ENCODE measurements at places on chromosomes 16 and 17.
A peak's percentile ranks its signal among the peaks of the same experiment; 100 is the strongest.

GRCh38 chr17:76233588-76234353 lies 6.5 kb downstream of the RNF157 start:
- DNase-seq = no peak

- no peak for DNase-seq
Observed at GRCh38 chr17:82866590-82867191, 26.9 kb upstream of the ZNF750 start.

GRCh38 chr17:40069751-40070708 lies 7.3 kb downstream of the THRA start:
- no peak for DNase-seq

DNA sequence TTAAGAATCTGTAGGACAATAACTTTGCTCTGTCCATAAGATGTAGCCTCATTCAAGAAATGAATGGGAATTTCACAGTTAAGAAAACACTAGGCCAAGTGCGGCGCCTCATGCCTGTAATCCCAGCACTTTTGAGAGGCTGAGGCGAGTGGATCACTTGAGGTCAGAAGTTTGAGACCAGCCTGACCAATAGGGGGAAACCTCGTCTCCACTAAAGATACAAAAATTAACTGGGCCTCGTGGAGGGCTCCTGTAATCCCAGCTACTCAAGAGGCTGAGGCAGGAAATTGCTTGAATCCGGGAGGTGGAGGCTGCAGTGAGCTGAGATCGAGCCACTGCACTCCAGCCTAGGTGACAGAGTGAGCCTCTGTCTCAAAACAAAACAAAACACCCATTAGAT lies 19.9 kb upstream of the RSL1D1 start:
- peak; percentile 24 for DNase-seq

DNA sequence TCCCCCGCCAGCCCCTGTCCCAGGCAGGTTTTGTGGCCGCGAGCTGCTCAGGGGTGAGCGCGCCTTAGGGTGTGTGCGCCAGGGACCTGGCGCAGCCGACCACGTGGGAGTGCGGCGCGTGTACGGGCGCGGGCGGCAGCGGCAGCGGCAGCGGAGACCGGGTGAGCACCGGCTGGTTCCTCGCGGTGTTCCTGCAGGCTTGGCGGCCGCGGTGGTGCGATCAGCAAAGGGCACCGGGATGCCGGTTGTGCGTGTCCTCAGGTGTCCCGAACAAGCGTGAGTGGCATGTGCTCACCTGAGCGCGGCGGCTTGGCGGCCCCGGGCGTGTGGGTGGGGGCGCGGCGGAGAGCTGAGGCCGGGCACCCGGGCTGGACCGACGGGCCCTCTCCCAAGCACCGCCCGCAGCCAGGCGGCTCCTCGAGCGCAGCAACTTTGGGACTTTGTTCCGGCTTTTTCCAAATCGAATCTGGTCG lies 381 bp upstream of the HSD11B2 start:
- DNase-seq = no peak

DNA sequence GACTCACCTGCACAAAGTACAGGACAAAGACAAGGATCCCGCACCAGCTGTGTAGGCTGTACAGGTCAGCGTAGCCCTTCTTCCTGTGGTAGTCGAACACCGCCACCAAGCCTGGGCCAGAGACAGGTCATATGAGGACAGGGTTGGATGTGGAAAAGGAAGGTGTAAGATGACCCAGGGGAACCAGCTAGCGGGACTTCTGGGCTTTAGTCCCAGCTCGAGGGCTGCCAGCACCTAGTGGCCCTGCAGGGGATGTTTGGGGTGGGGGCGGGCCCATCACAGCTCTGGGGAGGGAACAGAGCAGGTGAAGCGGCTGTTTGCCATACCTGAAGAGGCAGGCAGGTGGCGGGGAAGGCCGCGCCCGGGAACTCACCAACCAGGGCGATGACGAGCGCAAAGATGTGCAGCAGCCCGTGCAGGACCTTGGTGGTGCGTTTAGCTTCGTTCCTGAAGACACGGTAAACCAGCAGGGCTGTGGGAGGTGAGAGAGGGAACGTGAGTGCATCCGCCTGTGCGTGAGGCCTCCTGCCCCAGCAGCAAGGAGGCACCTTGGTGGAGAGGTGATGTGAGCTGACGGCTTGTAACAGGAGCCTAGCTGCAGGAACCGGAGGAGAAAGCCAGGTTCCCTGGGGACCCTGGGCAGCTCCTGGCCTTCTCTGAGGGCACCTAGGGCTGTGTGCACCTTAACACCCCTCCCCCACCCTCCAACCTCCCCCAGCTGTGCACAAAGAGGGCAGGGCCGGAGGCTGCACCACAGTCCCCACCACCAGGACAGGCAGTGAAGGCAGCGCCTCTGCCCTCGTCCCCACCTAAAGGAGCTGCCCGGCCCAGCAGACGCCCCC lies 10.2 kb downstream of the CYB561 start:
- peak; percentile 73 for DNase-seq

- DNase-seq = no peak
Observed at GRCh38 chr16:69346683-69347082, 4.9 kb downstream of the TMED6 start.

GRCh38 chr16:73016488-73016830 lies 31.5 kb downstream of the ZFHX3 start:
- DNase-seq = peak; percentile 33

GRCh38 chr16:57152096-57153093 lies 33.4 kb downstream of the PSME3IP1 start:
- no peak for DNase-seq

- DNase-seq = no peak
Observed at GRCh38 chr16:19458722-19459379, 41.2 kb downstream of the TMC5 start.

DNA sequence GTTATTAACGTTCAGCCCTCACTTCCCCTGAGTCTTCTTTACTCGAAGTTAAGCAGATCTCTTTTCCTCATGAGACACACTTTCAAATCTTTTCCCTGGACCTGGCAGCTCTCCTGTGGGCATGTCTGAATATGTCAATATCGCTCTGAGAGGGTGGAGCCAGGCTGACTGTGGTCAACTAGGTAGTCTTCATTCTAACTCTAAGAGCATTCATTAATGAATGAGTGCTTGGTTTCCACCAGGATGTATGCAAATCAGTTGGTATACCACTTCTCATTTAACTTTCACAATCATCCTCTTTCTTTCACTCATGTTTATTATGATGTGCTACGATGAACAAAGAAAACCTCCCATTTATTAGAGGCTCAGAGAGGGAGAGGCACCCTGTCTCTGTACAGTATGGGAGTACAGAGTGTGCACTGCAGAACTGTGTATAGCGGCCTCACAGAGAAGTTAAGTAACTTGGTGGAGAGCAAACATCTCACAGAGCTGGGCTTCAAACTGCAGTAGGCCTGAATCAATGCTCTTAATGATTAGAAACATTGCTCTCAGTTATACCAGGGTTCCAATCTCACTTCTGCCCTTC lies 39.9 kb downstream of the OTOA start:
- no peak for DNase-seq

DNA sequence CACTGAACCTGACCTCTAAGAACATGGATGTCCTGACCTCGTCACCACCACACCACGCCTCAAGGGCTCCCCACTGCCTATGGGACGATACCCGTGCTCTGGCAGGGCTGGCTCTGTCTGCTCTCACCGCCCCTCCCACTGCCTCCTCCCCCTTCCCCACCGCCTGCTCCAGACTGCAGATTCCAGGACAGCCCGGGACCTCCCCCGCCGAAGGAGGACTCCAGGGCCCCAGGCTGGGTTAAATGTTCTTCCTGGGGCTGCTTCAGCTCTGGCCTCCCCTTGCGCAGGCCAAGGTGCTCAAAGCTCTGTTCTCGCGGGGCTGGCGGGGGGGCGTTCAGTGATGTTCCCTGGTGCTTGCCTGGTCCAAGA lies 3.1 kb downstream of the NPW start:
- peak; percentile 75 for DNase-seq

DNA sequence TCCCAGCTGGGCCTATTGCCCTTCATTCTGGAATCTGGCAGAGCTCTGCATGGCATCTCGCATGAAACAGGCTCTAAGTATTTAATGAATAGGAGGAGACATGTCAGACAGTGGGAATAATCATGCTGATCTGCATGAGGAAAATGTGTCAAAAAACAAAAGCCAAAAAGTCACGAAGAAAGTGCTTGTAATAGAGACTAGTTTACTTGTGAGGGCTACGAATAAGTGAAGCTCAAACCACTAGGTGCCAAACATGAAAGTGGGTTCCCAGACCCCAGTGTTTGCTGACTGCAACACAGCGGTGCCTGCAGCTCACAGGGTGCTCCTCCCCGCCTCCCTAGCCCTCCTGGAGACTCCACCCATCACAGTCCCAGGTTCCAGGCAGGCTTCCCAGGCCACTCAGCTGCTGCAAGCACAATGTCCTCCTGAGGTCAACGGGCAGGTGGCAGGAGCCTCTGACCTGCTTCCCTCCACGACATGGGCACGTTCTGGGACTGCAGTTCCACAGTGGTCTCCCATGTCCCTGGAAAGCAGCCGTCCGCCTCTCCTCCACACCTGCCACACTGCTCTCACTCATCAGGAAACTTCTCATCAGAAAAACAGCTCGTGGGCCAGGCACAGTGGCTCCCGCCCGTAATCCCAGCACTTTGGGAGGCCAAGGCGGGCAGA lies 96.5 kb downstream of the ANKRD11 start:
- no peak for DNase-seq

DNA sequence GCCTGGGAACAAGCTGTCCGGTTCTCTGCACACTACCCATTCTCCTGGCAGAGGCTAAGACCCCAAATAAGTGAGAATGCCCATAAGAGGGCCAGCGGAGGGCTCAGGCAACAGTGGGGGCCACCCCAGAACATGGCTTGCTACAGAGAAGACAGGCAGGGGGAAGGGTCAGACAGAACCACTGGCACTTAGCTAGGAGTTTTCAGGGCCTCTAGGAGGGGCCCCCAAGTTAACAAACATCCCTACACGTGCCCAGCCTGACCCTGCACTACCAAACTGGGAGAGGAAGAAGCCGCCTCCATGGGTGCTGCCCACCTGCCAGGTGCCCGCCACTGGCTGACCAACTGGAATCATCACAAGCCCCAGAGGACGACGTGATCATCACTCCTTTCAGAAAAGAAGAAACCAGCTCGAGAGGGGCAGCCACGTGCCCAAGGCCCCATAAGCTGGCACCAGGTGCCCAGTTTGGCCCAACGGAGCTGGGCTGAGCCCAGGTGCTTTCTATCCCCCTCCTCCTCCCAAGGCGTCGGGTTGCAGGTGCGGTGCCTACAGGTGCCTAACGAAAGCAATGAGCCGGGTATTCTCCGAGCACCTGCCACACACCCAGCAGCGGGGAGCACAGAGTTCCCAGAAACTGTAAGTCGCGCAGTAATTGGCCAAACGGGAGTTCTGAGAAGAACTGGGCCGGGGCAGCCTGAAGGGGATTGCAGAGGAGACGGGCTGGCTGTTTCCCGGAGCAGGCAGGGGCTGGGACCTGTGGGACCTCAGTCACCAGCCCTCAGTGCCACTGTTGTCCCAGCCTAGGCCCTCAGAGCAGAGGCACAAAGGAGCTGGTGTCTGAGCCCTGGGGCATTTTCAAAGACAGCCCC lies 13.2 kb downstream of the RPH3AL start:
- no peak for DNase-seq

DNA sequence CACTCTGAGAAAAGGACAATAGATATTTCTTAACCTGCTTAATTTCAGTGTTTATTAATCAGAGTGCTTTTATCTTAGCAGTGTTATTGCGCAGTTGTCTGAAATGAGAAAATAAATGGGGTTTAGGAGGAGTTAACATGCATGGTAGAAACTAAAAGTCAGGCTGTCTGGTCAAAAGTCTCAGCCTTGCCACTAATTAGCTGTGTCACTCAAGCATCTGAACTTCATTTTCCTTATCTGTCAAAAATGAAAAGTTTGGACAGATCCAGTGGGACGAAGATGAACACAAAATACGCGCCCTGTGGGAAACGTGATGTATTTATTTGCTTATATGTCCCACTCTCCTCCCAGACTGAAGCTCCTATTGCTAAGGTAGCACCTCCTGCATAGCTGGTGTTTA lies 6.3 kb upstream of the MEIOB start:
- no peak for DNase-seq

DNA sequence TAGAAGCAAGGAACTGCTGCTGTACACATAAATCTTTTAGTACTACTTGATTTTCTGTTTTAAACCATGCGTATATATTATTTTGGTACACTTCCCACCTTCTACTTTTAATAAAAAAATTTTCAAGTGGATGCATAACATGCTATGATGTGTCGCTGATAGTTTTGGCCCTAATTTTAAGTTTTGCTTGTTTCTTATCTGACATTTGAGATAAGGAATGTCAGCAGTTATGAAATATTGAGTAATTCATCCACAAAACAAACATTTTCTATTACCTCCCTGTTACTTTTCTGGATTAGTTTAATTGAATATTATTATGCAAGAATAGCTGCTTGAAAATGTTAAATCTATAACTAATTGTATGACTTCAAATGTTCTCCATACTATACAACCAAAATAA lies 35.8 kb downstream of the N4BP1 start:
- no peak for DNase-seq

- DNase-seq = no peak
Observed at GRCh38 chr16:54389836-54390494, 103.4 kb upstream of the IRX3 start.

DNA sequence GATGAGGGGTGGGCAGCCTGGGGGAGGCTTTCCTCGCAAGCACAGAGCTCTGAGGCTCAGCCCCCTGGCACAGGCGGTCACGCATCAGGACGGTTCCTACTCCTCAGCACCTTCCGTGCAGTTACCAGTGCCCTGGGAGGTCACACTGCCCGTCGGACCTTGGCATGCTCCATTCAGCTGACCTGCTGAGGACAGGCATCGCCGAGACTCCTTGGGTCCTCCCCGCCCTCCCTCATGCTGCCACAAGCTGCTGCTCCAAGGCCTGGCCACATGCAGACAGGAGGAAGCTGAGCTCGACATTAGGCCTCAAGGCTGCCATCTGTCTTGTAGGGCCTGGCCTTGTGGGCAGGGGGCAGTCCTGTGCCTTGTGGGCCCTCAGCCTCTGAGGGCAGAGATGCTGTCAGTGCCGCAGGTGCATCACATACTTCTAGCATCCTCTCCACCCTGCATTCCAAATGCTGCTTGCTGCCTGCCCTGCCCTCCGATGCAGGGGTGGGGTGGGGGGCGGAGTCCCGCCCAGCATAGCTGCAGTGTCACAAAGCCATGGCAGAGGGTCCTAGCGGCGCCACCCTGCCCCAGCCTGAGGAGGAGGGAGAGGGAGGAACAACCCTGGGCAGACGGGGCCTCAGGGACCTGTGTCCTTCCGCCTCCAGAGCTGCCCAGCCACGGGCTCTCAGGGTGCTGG lies 9.3 kb downstream of the C16orf90 start:
- DNase-seq = no peak

DNA sequence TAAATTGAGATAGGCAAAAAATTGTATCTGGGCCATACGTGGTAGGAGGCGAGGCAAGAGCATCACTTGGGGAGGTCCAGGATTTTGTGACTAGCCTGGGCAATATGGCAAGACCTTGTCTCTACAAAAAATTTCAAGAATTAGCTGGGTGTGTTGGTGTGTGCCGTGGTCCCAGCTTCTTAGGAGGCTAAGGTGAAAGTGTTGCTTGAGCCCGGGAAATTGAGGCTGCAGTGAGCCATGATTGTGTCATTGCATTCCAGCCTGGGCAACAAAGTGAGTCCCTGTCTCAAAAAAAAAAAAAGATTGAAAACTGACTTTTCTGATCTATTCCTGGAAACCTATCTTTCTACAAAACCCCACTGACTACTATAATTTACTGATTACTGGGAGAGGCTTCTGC lies 26.7 kb downstream of the CDK12 start:
- DNase-seq = no peak

- DNase-seq = no peak
Observed at GRCh38 chr17:64648234-64648633, 13.9 kb downstream of the SMURF2 start.
